Motor neuron (in vitro differentiated cells): ENCODE measurements at places on chromosomes 5 and 9. TPM values are rescaled to one million over a fixed set of nuclear protein-coding genes. Genes with fewer than 3 reads are reported as not detected.

DNA sequence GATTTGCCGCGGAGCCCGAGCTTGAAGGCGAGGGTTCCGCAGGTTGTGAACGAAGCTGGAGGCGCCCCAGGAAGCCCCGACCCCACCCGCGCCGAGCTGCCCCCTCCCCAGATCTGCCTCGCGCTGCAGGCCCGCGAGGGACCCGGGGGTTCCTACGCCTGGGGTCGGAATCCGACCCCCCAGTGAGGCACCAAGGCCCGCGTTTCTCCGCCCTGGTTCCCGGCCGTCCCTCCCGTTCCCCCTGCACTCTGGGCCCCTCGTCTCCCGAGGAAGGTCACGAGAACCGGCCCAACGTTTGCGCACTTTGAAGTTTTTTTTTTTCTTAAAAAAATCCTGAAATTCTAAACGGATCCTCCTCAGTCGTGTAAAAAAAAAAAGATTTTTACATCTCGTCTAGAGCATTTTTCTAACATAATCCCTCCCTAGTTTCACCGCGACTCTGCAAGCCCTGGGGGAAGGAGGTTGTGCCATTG lies 880 bp upstream of the GFPT2 start:
- ATAC-seq, result peak; percentile 34

- ATAC-seq, result no peak
Observed at GRCh38 chr5:172553167-172553566, 87.9 kb upstream of the NEURL1B start.

DNA sequence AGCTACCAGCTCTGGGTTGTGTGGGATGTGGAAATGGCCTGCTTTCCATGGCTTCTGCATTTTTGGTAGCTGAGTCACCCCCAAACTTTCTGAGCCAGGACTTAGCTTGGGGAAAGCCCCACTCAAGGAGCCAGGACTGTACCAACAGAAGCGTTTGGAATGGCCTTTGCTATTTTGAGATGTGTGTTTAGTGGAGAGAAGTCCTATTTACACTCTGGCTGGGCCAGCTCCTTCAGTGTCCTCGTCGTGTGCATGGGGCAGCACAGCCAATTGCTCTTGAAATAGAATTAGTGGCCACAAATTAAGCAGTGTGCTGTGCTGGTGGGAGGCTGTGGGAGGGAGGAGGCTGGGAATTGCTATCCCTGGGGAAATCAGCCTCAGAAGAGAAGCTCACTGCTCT lies 51.6 kb downstream of the ENTREP1 start:
- ATAC-seq, result peak; percentile 54

- peak; percentile 87 for ATAC-seq
Observed at GRCh38 chr9:129320575-129321285, 142.7 kb upstream of the IER5L start.

- ATAC-seq, result no peak
Observed at GRCh38 chr5:59833448-59833847, 60.1 kb downstream of the PDE4D start.

- no peak for ATAC-seq
Observed at GRCh38 chr5:14168144-14168792, 25.1 kb downstream of the TRIO start.

- no peak for ATAC-seq
Observed at GRCh38 chr9:126144603-126145456, 181.8 kb upstream of the MVB12B start.

DNA sequence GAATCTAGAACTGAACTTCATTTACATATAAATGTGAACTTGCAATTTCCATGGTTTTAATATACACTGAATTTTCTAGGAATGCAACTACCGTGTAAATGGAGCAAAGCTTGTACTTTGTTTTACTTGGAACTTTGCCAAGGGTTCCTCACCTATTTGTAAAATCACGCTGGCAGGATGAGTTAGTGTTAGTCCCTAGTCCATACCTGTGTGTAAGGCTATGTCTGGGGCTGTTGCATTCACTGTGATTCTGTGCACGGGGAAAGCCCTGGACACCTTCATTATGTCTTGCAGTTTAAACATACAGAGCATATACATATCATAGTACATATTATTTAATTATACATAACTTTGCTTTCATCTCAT lies 119.9 kb downstream of the PAX5 start:
- ATAC-seq, result no peak

DNA sequence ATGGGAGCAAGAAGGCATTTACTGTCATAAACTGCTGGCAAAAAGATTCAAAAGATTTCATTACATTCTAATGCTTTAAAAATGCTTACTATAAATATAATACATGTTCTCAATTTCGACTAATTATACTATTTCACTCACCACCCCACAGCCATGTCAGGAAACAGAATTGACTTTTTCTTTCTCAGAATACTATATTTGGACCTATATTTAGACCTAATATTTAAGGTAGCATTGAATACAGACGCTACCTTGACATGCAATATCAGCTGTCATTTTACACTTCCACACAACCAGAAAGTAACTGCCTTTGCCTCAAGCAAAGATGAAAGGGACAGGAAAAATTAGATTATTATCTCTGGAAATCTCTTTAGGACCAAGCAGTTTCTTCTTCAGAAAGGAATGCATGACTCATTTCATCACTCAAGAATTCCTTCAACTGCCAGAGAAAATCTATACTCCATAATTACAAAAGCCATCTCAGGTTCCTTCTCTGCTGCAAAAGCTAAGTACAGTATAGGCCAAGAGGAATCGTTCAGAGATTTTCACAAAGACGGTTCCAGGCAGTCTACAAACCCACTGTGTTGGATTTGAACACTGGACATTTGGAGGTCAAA lies 11.8 kb upstream of the UBE2QL1 start:
- no peak for ATAC-seq

- peak; percentile 71 for ATAC-seq
Observed at GRCh38 chr9:86486891-86487837, 133.0 kb upstream of the TUT7 start.

DNA sequence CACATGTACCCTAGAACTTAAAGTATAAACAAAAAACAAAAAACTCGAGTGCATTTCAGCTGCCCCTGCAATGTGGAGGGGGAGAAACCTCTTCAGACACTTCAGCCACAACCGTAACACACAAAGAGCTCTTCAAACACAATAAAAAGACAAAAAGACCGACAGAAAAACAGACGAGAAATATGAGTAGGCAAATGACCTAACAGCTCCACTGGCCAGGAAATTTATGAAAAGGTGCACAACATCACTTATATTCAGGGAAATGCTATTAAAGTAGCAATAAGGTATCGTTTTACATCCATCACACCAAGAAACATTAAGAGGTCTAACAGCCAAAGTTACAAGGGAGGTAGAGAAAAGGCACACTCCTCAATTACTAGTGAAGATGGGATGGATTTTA lies 6.2 kb downstream of the ZBED3 start:
- no peak for ATAC-seq

DNA sequence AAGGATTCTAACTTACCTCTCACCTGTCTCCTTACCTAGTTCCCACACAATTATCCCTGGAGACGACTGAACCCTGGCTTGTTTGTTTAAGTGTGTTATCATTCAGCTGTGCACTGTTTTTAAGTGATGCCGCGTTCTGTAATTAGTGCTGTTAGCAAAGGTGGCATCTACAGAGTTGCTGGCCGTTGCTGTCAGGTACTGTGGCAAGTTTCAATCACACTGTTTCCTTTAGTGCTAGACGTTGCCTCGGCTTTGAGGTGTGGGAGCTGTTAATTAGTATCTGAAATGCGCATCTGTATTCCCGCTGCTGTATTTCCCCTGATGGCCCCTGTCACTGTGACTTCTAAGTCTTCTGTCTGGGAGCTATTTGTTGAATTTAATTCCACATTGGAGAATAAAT lies 193.8 kb upstream of the GAS1 start:
- peak; percentile 39 for ATAC-seq

DNA sequence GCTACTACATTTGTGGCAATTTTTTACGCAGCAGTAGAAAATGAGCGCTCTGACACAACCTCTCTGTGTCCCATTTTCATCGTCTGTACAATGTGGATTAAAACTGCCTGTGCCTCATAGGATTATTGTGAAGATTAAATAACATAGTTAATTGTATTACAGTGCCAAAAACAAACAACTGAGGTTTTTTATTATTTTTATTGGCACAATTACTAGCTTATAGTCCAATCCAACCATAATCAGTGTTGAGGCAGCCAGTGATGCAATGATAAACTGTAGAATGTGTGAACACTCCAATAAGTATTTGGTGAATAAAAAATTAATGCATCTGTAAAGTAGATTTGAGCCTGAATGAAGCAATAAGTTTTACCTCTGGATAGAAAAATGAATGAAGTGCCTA lies 588.3 kb downstream of the DNAH5 start:
- ATAC-seq, result no peak

GRCh38 chr9:99824378-99825171 lies 2.9 kb downstream of the NR4A3 start:
- ATAC-seq, result no peak

- peak; percentile 79 for ATAC-seq
Observed at GRCh38 chr9:101587332-101588043, 7.3 kb downstream of the PPP3R2 start.

DNA sequence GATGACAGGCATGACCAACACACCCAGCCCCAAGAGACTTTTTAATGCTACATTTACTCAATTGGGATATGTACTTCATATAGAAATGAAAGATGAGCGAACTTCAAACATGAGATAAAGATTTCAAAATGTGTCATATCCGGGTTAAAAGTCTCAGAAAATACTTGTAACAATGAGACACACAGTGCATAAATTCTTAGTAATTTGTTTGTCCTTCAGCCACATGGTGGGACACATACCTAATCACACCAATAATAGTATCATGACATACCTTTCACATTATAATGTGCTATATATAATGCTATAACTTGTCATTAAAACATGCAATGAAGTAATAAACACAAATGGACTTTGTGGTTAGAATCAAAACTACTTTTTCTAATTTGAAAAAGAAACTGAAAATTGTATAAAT lies 204.7 kb upstream of the RFX3 start:
- no peak for ATAC-seq

The ZNF483 gene
- 9.9 and 11.8 TPM in 2 replicates for total RNA-seq

The PRDM9 gene
- 0.05 TPM in 2 replicates for total RNA-seq

The TICAM2 gene
- total RNA-seq, result 0.39 and 2.4 TPM in 2 replicates

The OLFML2A gene
- total RNA-seq, result 0.38 and 0.49 TPM in 2 replicates
